ENCODE measurements at places on chromosomes 6 and 20.

GRCh38 chr20:49691818-49692568, 21.7 kb downstream of the B4GALT5 start:
- no peak for DNase-seq

DNA sequence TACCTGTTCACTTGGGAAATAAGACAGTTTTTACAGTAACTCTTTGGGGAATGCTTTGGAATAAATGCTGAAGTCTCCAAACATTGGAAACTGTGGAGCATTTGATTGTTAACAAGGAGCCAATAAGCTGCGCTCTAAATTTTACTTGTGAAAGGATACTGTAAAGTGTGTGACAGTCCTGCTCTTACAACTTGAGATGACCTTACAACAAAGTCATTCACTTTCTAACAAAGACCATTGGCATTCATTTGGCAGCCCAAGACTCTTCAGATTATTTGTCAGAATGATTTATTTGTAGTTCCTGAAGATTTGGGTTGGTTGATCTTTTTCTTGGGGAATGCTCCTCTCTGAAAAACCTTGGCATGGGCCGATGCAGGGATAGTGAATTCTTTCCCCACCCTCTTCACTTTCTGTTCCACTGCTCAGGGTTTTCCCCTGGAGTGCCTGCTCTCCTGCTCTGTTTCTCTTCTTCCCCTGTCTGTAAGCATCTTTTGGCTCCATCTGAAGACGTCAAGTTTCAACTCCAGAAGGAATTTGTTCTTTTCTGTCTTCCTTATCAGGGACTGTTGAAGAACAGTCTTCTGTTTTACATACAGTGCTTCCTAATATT, 116.4 kb downstream of the AKAP7 start:
- no peak for DNase-seq

- DNase-seq = peak; percentile 38
These were observed 28.3 kb upstream of the PREP start for GRCh38 chr6:105431226-105431625.

GRCh38 chr6:141848029-141848890, 284.5 kb upstream of the GJE1 start:
- DNase-seq = no peak

GRCh38 chr20:5497556-5497955, 180.8 kb upstream of the PROKR2 start:
- DNase-seq = no peak

- no peak for DNase-seq
These were observed 68.4 kb downstream of the RREB1 start for GRCh38 chr6:7176208-7176607.

DNA sequence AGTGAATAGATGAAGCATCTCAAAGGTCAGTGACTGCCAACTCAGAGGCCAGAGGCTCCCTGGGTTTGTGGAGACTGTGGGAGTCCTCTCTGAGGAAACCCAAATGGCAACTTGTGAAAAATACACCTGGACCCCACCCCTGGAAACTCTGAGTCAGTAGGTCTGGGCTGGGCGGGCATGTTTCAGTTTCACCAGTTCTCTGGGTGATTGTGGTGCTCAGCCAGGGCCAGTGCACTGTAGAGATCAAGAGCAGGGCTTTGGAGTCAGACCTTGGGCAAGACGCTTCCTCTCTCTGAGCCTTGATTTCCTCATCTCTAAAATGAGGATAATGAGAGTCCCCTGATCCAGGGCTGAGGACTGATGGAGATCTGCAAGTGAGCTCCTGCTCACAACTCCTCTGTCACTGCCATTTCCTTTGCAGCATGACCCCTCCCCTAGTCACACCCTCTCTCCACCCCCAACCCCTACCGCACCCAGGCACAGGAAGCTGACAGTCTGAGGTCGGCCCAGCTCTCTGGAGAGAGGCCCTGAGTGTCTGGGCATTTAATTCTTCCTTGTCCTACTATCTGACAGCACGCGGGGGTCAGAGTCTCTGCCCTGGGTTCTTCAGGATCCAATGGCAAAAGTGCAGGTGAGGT, 5.1 kb downstream of the DEF6 start:
- no peak for DNase-seq

GRCh38 chr6:28941684-28942448, 18.1 kb upstream of the TRIM27 start:
- peak; percentile 54 for DNase-seq

DNA sequence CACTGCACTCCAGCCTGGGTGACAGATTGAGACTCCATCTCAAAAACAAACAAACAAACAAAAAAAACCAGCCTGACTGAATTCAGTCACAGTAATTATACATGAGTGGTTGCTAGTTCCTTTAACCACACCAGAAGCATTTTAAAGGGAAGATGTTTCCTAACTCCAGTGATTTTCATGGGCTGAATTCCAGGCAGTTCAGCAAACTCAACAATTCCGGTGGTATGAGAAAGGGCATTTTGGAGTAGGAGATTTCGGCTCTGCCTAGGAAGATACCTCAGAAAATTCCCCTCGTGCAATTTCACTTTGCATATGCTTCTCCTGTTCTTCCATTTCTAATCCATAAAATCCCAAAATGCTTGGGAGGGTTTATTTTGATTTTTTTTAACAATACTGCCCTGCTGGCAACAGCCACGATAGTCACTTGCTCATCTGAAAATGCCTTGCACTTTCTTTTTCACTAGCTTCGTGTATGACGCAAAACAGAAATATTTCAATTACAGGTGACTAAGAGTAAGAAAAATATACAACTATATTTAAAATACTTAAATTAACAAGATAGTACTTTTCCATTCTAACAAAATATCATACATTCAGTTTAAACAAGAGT, 48.3 kb upstream of the IPCEF1 start:
- no peak for DNase-seq

DNA sequence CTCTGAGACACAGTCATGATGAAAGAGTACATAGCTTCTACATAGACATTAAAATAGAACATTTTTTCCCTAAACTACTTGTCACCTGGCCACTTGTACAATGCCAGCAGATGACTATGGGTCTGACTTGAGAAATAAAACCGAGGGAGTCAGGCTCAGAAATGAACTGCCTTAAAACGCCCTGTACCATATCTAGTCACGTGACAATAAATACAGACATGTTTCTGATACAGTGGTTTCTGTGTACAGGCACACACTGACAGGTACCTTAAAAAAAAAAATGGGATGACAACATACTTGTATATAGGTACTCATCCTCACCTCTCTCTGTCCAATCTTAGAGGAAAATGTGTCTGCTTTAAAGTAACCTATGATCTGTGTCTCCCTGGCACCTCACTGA, 144.1 kb downstream of the SH3BGRL2 start:
- DNase-seq = no peak

GRCh38 chr6:28225056-28225834, at the start of gene ZSCAN9:
ZSCAN9 (plus strand) TSS chr6:28225275; CDS start chr6:28227085, 1,810 bp downstream.
- peak; percentile 81 for DNase-seq

- DNase-seq = no peak
These were observed 587.9 kb upstream of the FLRT3 start for GRCh38 chr20:14925300-14925699.

DNA sequence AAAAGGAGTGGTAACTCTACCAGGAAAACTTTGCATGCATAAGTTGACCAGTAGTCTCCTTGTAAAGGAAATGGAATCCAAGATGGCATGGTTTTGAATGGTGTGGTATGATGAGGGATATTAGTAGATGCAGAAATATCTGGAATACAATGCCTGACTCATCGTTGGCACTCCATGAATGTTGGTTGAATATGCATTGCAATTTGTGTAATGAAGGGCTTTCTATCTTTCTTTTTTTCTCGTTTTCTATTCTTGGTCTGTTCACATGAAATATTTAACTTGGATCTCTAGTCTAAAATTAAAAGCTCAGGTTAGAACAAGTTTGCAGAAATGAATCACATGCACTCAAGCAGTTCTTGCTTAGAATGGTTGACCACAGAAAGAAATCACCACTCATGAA, 277.3 kb upstream of the PRND start:
- no peak for DNase-seq

GRCh38 chr6:168264593-168265335, 54.8 kb downstream of the DACT2 start:
- no peak for DNase-seq

DNA sequence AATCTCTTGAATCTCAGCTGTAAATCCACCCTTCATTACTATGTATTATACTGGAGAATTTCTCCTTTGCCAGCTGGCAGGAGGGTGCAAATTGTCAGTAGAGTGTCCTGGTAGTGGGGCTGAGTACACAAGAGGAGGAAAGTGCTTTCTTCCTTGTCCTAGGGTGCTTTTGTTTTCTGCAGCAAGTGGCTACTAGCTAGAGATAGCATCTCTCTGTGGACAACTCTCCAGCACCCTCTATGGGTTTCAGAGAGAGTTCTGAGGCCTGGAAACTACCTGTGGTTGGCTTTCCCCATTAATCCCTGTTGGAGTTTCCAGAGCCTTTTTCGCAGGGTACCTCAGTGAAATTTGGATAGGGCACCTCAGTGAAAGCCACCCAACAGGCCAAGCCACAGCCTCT, 422.5 kb upstream of the RGS17 start:
- DNase-seq = peak; percentile 35

DNA sequence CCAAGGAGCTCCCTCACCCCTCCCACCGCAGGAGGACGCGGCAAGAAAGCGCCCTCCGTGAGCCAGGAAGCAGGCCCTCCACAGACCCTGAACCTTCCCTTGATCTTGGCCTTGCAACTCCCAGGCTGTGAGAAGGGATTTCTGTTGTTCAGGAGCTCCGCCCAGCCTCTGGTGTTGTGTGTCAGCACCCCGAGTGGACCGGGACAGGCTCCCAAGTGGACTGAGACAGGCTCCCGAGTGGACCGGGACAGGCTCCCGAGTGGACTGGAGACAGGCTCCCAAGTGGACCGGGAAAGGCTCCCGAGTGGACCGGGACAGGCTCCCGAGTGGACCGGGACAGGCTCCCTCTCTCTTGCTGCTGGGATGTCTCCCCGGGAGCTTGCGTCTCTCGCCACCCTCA, 9.3 kb upstream of the NTSR1 start:
- no peak for DNase-seq

DNA sequence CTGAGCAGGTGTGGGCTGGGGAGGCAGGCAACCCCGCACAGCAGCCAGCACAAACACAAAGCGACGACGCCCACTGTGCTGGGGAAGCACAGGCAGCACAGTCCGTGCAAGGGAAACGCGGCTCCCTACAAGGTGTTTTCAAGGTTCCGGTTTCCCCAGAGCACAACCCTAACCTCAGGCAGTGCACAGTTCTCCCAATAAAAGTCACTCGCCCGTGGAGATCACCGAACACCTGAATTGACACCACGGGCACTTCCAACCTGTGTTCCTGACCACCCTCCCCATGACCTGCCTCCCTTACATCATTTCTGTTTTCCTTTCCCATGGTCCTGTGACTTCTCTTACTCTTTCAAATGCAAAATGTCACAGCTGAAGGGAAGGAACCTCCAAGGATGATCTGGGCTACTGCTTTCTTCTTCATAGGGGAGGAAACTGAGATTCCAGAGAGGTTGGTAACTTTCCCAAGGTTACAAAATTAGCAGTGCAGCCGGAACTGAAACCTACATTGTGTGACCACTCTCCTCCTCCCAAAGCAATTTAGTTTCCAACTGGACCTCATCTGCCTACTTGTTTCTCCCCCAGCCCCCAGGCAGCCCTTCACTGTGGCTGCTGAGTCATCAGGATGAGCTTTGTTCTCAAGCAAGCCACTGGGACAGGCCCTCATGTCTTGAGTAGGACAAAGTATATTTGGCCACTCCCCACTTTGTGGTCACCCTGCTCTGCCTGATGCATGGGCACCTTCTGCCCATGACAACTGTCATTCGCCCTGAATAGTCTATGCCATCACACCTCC, 125.3 kb downstream of the ATXN1 start:
- DNase-seq = no peak

DNA sequence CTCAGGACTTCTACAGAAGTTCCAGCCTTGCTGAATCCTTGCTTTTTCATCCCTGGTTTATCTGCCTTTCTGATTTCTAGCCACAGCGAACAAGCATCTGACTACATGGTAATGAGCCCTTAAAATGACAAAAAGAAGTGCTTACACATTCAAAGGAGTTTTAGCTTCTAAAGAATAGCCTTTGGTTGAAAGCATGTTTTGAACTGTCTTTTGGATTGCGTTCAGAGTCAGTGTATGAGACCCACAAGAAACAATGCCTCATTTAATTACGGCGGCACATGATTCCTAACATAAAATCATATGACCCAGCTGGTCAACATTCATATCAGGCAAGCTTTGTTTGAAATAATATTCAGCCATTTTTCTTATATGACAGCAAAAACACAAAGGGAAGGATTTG, 784.2 kb downstream of the KIF16B start:
- DNase-seq = no peak

DNA sequence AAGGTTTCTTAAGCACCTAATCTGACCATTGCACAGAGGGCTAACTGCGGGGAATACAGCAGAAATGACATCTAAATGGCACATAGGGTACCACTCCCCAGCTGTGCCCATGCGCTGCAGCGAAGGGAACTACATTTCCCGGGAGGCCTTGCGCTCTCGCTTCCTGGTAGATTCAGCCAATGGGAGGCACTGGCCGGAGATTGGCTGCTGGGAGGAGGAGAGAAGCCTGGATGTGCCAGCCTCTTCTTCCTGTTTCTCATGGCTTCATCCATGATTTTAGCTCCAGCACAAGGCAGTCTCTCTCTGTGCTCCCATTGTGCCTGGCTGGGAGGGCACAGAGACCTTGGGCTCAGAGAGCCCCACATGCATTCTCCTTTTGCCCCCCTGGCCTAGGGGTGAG, 101.7 kb upstream of the FOXA2 start:
- peak; percentile 55 for DNase-seq

DNA sequence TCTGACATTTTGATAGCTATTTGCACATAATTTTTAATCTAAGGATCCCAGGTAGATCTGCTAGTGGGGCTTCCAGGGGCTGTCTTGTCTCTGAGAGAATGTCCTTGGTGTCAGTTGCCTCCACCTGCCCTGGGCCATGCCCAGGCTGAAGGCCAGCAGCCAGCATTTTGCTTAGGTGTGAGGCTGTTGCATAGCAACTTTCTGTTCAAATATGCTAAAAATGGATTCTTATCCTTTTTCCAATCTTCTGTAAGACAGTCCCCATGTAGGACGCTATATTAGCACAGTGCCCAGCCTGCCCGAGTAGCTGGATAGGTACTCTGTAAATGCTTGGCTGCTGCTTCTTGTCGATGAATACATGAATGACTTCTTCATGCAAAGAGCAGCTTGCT, 62.5 kb upstream of the CITED2 start:
- no peak for DNase-seq

- DNase-seq = no peak
These were observed 185.4 kb downstream of the ZFAND3 start for GRCh38 chr6:38004908-38005307.

DNA sequence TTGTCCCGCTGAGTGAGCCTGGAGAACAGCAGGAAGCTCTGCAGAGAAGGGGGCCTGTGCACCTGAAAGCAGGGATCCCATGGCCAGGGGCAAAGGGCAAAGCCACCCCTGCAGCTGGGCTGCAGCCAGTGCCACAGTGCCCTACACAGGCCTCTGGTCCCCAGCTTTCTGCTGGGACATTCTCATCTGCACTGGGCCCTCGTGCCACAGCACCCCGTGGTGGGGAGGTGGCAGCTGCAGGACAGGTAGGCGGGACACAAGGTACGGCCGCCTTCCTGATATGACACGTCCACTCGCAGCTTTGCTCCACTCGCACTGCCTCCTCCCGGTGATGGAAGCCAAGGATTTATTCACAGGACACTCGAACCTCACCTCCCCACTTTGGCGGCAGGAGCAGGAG, 27.2 kb downstream of the INSM1 start:
- no peak for DNase-seq

GRCh38 chr20:7773511-7773910, 166.7 kb downstream of the HAO1 start:
- DNase-seq = no peak
